ENCODE measurements at places on chromosomes 2 and 18.

- no peak for DNase-seq
Measured at GRCh38 chr18:64444819-64445218, 295.9 kb upstream of the LINC00305 start.

GRCh38 chr2:233919938-233920337 lies 2.8 kb downstream of the TRPM8 start:
- DNase-seq, result peak; percentile 55

- no peak for DNase-seq
Measured at GRCh38 chr2:23563673-23564614, 179.0 kb downstream of the KLHL29 start.

DNA sequence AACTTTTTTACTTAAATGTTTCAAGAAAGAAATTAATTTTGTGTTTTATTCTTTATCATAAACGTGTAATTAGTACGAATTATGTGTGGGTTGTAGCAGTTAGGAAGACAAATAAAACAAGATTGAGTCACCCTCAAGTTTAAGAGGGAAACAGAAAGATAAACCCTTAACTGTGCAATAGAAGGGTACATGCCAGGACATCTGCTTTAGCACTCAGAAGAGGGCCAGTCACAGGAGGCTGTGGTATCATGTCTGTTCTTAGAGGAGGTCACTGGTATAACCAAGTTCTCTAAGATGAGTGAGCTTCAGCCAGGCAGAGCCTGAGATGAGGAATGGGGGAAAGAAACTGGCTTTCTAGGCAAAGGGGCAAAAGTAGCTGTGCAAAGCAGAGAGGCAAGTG lies 42.4 kb upstream of the GRHL1 start:
- DNase-seq, result no peak

GRCh38 chr2:171550613-171551012 lies 28.3 kb downstream of the CYBRD1 start:
- no peak for DNase-seq

- DNase-seq, result no peak
Measured at GRCh38 chr2:36416370-36417165, 61.0 kb downstream of the CRIM1 start.

DNA sequence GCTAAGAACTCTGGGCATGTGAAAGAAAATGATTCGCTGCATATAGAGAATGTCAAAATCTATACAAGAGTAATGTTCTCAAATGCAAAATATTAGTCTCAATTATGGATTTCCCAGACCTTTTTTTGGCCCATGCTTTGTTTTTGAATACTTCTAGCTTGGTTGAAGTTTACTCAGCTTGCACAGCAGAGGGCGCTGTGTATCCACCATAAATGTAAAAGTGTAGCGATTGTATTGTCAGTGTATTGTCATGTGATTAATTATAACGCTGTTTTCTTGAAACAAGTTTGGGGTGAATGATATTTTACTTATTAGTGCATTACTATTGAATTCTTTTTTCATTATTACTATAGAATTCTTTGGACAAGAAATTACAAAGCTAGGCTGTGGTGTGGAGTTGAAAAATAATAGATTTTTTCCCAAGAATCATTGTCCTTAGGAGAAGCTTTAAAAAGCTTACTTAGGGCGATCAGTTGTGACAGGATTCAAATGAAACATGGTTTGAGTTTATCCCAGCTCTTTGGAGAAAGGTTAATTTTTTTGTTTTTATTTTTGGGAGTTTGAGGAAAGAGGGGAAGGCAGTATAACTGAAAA lies 98.3 kb downstream of the PIK3C3 start:
- DNase-seq, result peak; percentile 73

- DNase-seq, result no peak
Measured at GRCh38 chr2:167293943-167294775, 405.9 kb downstream of the XIRP2 start.
